ENCODE measurements at places on chromosomes 12 and 14.

- no peak for DNase-seq
These were observed 51.2 kb upstream of the TMPO start for GRCh38 chr12:98464190-98464589.

DNA sequence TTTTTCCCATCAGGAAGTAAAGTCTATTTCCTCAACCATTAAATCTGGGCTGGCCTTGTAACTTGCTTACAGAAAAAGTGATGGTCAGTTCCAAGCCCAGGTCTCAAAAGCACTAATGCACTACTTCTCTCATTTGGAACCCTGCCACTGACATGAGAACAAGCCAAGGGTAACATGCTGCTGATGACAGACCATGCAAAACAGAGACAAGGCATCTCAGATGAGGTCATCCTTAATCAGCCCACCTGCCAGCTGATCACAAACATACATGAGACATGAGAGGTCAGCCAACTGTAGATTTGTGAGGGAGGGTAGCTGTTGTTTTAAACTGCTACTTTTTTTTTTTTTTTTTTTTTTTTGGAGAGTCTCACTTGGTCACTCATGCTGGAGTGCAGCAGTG is 16.2 kb downstream of the TWF1 start:
- DNase-seq: no peak

GRCh38 chr14:79631276-79631675 is 580.0 kb downstream of the DIO2 start:
- no peak for DNase-seq

DNA sequence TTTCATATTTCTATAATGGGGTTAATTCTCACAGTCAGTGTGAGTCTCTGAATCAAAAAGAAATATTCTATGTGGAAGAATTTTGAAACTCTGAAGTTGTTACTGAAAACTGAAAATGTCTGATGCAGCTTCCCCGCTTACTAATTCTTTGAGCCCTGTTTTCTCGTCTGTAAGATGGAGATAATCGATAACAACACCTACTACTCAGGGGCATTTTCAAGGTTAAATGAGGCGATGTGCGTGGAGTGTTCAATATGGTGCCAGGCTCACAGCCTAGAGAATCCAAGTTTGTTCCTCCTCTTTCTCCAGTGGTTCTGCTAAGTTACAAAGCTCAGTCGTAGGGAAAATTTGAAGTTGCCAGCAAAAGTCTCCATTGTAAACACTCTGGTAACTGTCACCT is 391.4 kb downstream of the FUT8 start:
- DNase-seq: no peak

DNA sequence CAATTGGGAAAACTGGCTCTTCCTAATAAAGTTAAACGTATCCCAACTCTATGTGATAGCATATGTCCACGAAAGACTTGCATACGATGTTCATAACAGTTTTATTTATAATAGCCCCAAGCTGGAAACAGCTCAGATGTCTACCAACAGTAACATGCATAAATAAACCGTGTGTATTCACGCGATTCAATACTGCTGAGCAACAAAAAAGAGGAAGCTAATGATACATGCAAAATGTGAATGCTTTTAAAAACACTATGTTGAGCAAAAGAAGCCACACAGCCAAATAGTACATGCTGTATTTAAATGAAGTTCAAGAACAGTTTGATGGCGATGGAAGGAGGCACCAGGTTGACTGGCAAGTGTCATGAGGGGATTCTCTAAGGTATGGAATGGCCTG is 55.7 kb downstream of the TRIM9 start:
- no peak for DNase-seq

DNA sequence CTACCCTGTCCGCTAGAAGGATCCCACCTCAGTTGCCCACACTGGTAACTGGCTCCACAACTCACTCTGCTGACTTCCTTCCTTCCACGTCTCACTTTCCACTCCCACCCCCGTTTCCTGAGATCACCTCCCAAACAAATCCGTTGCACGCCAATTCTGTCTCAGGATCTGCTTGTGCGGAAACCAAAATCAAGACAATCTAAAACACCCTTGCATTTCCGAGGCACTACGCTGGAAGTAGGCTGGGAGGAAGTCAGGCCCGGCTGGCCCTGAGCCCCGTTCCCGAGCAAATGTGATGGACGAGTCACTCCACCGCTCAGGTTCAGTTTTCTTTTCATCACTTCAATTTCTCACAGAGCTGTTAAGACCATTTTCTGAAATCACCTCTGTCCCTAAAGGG is 23.1 kb downstream of the ABCB9 start:
- DNase-seq: no peak

DNA sequence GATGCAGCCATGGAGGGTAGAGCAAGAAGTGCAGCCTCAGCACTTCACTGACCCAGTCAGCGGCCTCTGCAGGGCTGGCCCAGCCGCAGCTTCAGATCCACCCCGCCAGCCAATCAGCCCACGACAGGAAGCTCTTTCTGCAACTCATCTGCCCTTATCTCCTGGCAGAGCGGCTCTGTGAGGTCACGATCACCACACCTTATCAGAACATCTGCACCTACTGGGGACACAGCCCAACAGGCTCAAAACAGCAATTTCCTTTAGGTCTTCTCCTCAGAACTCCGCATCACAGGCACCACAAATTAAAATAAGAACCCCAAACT is 287.3 kb downstream of the BCL11B start:
- no peak for DNase-seq

DNA sequence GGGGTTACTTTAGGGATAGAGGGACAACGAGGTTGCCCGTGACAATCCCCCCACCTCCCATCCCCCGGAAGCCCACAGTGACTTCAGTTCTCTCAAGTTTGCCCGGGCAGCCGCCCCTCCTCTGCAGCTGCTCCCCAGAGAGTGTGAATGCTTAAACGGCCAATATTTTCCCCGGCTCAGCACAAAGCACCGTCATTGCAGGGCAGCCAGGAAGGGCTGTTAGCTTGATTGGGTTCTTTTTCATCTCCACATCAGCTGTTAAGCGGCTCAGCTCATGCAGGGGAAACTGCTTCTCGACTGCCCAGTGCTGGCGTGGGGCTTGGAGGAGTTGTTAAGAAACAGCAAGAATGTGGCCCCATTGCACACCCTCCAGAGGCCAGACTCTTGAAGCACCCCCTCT is 120.5 kb upstream of the NCOR2 start:
- peak; percentile 63 for DNase-seq

DNA sequence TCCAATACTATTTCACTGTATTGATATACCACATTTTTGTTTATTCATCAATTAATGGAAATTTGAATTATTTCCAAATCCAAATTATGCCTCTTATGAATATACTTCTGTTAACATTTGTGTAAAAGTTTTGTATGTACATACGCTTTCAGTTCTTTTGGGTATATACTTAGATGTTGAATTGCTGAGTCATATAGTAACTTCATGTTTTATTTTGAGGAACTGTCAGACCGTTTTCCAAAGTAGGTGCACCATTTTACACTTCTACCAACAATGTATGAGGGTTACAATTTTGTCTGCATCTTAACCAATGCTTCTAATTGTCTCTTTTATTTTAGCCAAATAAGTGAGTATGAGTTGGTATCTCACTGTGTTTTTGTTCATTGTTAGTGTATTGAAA is 10.2 kb upstream of the CCER1 start:
- DNase-seq: no peak

DNA sequence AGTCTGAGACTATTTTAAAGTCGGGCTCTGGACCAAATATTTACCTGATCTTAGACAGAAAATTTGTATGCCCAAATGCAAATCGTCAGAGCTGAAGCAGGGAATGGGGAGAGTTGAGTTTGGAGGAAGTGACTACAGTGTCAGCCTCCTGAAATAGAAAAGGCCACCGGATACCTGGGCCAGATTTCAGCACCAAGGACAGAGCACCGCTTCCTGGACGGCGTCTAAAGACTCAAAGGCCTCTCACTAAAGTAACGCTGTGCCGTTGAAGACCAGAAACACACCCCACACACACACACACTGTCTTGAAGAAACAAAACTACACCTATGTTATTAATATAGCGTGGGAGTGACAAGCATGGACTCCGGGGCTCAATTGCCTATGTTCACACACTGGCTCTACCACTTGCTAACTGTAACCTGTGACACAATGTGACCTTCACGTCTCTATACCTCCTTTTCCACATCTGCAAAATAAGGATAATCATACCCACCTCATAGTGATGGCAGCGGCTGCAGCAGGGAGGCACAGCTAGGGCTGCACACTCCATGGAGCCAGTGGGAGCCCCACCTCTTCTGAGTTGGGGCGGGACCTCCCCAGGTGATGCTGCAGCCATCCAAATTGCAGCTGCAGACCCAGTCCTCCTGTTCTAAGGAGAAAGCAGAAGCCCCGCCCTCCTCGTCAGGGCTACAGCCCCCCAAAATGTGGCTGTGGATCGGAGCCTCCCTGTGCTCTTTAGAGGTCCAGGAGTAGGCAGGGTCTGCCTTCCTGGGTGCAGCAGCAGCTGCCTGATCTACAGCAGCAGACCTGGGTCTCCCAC is 35.6 kb downstream of the KRT76 start:
- DNase-seq: peak; percentile 3

GRCh38 chr12:30696103-30696408 is 387 bp upstream of the IPO8 start:
- DNase-seq: no peak

DNA sequence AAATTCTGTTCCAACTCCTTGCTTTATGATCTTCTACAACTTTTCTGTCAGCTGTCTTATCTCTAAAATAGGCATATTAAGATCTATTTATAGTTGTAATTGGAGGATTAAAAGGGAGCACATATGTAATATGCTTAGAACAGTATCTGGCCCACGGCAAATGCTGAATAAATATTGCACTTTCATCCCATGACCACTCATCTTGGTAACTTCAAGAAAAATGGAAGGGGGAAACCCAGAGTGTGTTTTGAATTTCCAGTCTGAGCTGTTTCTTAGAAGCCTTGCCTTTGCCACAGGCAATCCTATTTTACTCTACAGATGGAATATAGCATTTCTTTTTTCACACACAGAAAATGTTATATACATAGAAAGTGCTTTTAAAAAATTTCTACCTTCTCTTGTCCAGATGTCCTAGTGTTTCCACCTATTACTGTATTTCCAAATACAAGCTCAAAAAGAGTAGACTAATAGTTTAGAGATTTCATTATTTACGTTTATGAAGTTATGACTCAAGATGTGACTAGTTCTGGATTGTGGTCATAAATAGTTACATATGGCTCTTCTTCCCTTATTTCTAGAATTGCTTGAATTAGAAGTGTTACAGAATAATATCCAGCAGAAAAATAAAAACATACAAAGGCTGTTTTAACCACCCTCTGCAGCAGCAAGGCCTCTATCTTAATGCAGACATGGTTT is 6.2 kb upstream of the STXBP6 start:
- no peak for DNase-seq

DNA sequence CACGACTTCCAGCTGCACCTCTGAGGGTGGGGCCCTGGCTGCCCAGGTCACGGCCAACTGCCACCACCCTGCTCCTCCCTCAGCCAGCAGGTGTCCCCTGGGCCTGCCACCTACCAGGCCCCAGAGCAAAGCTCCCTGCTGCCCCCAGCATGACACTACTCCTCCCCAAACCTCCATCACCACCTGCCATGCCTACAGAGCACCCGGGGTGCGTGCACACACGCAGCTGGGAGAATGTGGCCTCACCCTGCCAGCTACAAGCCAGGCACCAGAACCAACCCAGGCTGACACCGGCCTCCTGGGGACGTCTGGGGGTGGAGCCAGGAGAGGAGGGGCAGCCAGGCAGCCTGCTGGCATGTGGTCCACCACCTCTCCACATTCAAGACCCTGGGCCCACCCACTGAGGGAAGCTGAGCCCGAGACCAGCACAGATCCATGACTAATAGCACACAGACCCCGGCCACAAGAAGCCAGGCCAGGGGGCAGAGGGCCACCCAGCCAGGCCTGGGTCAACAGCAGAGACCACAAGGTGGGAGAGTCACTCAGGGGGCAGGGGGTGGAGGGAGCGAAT is 3.4 kb downstream of the JAG2 start:
- no peak for DNase-seq

DNA sequence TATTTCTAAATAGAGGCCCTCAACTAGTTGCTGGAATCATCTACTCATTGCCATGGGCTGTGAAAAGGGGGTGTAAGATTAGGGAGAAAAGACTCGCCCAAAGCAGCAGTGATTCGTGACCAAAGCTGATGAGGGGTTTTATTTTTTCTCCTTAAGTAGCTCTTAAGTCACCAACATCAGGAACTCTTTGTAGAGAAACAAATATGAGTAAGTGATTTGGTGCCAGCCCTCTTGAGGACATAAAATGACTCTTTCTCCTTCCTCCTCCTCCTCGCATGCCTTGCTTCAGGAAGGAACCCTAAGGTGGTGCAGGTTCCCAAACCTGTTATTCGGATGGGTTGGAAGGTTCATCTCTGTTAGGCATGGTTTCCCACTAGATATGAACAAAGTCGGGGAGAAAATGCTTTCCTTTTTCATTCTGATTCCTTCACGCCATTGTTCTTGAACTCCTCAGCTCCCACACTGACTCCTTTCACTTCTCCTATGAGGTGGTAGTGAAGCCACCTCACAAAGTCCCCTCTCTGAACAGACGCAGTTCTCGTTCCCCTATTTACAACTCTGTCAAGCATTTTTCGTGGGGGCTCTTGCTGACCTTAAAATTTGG is 113.4 kb downstream of the ETV6 start:
- DNase-seq: no peak

DNA sequence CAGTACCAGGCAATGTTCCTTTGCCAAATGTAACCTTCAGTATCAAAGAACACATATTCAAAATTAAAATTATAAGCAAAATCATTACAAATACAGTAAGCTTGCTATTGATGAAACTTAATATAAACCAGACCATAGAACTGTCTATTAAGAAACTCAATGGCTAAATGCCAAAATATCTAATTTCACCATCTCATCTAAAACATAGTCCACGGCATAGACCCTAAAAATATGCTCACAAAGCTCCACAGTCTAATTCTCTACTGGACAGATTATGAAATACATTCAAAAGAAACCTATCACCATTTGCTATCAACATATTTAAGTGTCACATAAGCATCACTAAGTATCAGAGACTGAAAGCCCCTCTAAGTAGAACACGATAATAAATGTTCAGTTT is 25.2 kb downstream of the DUSP16 start:
- no peak for DNase-seq

DNA sequence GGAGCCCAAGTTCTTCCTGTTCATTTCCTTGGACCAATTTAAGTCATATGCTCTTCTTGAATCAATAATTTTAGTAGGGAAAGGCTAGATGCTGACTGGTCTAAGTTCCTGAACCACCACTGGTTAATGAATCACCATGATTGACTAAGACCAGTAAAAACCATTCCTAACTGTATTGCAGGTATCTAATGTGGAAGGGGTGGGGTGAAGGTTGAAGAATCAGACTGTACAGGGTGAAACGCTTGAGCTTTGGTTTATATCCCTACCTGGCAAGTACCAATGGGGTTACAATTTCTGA is 100.1 kb downstream of the DYRK2 start:
- no peak for DNase-seq

Measured in globus pallidus (tissue), 1 donor.